ENCODE measurements at places on chromosomes 7 and 10.

DNA sequence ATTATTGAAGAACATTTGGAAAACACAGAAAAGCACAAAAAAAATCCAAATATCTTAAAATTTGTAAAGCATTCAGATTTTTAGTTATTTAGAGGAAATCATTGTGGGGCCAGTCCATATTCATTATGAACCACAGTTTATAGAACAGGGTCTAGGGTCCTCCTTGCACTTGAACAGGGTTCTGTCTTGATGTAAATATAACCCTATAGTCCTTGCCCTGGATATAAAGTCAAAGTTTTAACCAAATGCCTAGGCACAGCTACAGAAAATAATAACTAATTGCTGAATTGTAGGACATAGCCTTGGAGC is 25.6 kb downstream of the CASP7 start:
- no peak for DNase-seq

GRCh38 chr7:6438427-6438826 is 9.3 kb downstream of the DAGLB start:
- DNase-seq, result no peak

- DNase-seq, result no peak
These were observed 36.3 kb upstream of the RNF32 start for GRCh38 chr7:156604311-156604710.

- DNase-seq, result no peak
These were observed 91.7 kb downstream of the SLC16A9 start for GRCh38 chr10:59617996-59618395.
